ENCODE measurements at places on chromosomes 5 and 9. TPM values are rescaled to one million over a fixed set of nuclear protein-coding genes. Genes with fewer than 3 reads are reported as not detected.
A peak's percentile ranks its signal among the peaks of the same experiment; 100 is the strongest.

DNA sequence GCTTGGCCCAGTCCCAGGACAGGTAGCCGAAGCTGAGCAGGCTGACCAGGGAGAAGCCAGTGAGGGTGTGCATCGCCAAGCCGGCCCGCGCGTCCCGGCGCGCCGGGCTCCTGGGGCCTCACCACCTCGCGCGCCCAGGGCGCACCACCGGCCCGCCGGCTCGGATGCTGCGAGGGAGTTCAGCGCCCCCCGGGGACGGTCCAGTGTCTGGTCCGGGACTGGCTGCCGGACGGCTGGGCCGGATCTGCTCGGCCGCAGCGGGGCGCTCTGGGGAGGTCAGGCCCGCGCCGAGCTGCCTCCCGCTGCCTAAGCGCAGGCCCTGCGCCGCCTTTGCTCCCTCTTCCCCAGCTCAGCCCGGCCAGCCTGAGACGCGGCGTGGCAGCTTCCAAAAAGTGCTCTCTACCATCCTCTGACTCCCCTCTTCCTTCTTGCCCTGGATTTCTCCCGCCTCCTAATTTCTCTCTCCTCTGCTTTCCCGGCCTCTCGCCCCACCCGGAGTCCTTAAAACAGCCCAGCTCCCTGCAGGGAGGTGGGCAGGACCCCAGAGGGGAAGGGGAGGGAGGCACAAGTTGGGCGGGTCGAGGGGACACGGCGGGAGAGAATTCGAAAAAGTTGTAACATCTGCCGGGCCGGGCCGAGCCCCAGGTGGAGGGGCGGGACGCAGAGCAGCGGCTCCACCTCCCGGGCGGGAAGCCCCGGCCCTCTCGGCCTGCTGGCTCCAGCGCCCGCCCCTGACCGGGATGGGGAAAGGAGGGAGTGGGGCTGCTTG lies at the start of gene ARSI:
TSS of gene ARSI (minus strand) at position 605 of the 769 bp plus-strand sequence. CDS start at position 73, 532 bp downstream.
- no peak for DNase-seq

- no peak for DNase-seq
These were observed 294.6 kb upstream of the PUM3 start for GRCh38 chr9:3138231-3139229.

DNA sequence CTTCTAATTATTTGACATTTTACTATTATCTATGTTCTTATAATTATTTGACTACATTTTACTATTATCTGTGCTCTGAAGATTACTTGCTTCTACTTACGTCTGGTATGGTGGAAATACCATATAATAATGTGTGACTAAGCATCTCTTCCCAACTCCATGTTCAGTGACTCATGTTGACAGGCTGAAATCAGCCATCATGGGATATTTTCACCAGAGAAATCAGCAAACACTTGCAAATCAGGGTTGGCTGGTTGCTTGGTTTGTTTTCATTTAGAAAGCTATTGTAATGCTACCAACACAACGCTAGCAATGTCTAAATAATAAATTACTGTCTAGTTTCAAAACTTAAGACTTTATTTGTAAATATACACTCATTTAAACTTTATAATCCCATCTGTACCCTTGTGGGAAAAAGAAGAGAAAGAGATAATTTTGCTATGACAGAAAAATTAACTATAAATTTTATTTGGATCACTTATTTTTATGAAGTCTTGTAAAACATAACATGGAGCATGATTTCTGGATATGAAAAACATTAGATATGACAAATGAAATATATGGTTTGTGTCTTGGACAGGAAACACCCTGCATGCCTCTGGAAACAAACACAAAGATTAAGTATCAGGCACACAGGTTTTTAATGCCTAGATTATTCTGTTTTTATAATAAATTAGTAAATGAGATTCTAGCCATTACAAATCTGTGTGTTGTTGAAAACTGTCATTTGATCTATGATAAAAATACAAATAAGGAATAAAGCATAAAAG lies 337.6 kb downstream of the BNC2 start:
- no peak for DNase-seq

DNA sequence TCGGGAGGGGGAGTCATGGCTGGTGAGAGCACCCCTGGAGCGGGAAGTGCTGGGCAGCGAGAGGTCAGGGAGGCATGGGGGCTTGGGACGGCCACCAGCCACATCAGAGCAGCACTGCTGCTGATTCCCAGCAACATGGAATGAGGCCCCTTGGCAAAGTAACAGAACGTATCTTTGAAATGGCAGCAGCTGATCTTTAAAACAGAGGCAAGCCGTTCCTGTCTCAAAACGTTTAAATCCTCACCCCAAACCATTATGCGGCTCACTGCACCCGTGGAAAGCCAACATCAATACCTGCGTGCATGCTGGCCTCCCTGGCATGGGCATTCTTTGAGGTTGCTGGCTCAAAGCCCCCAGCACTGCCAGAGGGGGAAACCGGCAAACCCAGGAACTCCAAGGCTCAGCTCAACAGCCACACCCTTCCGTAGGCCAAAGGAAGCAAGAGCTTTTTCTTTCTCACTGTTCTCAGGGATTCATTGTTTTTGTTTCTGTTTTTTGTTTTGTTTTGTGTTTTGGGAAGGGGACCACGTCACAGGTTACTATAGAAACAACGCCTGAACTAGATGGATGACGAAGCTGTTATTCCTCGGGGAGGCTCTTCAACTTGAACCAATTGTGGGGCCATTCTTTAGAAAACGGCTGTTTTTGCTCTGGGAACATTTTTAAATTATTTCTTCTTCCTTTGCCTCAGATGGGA lies 28.1 kb upstream of the OBP2B start:
- DNase-seq = no peak

- no peak for DNase-seq
These were observed 34.3 kb downstream of the ARL15 start for GRCh38 chr5:54276048-54276447.

- no peak for DNase-seq
These were observed 55.1 kb downstream of the MPDZ start for GRCh38 chr9:13224366-13224765.

GRCh38 chr5:56175488-56175887 lies 57.6 kb downstream of the ANKRD55 start:
- no peak for DNase-seq

- no peak for DNase-seq
These were observed 87.7 kb downstream of the FSTL4 start for GRCh38 chr5:133524666-133525065.

DNA sequence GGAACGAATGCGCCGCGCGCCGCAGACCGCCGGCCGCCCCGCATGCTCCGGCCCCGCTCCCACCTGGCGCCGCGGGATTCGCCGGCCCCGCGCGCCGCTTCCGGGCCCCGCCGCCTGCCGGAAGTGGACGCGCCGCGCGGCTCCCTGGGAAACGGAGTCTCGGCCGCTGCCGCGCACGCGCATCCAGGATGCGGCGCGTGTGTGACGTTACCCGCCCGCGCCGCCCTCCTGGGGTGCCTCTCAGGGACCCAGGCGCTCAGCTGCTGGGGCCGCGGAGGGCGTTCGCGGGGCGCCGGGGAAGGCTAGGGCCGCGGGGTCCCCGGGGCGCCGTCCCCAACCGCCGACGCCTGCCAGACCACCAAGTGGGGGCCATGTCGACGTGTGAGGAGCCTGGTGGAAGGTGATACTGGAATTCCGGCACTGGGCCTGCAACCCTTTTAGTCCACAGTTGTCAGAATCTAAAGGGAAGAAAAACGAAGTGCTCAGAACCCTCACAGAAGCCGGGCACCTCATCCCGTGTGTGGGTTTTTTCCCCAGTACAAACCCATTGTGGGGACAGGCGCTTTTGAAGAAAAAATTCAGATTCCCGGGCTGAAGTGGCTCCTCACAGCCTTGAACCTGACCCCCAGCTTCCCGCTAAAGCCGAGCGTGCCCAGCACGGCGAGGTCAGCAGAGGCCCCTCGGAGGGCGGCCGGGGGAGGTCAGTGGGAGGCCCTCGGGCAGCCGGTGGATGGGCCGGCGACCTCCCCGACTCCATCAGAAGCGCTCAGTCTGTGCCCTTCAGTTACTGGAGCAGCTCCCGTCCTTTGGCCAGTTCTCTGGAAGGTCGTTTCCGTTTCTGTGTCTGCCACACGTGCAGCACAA lies at the start of gene CLPTM1L:
TSS of gene CLPTM1L (minus strand) at position 125 of the 864 bp plus-strand sequence. CDS start 258 bp downstream, outside the sequence.
- DNase-seq = peak; percentile 89

PDGFRB gene
- total RNA-seq = 8.5 TPM

SHC3 gene
- 0.11 TPM for total RNA-seq

CSF1R gene
- 6.4 TPM for total RNA-seq

All from naive thymus-derived CD4-positive, alpha-beta T cell (primary cell).